ENCODE measurements at places on chromosomes 6 and 20. TPM values are rescaled to one million over a fixed set of nuclear protein-coding genes. Genes with fewer than 3 reads are reported as not detected.

SNAP25 gene
- total RNA-seq, result 0.37 TPM

PRKN gene
- total RNA-seq, result 7.6 TPM

LY6G6F gene
- total RNA-seq, result not detected

CLIC5 gene
- total RNA-seq, result 7.6 TPM

SSTR4 gene
- not detected for total RNA-seq

HMGN4 gene
- 54.2 TPM for total RNA-seq

ULBP3 gene
- total RNA-seq, result 0.67 TPM

INSM1 gene
- not detected for total RNA-seq

ABRACL gene
- total RNA-seq, result 15.0 TPM

ZNF334 gene
- 1.1 TPM for total RNA-seq

LINC00237 gene
- not detected for total RNA-seq

PTK6 gene
- total RNA-seq, result 0.60 TPM

DOP1A gene
- 21.3 TPM for total RNA-seq

NELFCD gene
- total RNA-seq, result 28.2 TPM

LTB gene
- total RNA-seq, result 1.6 TPM

COL11A2 gene
- 1.0 TPM for total RNA-seq

HLA-DRB5 gene
- 1.4 TPM for total RNA-seq

DNAH8 gene
- total RNA-seq, result 0.05 TPM

NCOA6 gene
- total RNA-seq, result 25.0 TPM

LRRC1 gene
- 8.3 TPM for total RNA-seq

PPP1R11 gene
- total RNA-seq, result 53.4 TPM

PARD6B gene
- 1.4 TPM for total RNA-seq

SLC35D3 gene
- total RNA-seq, result not detected

ZNF76 gene
- 23.1 TPM for total RNA-seq

ASCC3 gene
- total RNA-seq, result 31.9 TPM

DUSP22 gene
- 45.7 TPM for total RNA-seq

ARMC2 gene
- total RNA-seq, result 7.4 TPM

DACT2 gene
- total RNA-seq, result 0.24 TPM

SMOC2 gene
- total RNA-seq, result 77.6 TPM
